Left ventricle myocardium superior (tissue), 1 donor: ENCODE measurements at places on chromosomes 1 and 21. TPM values are rescaled to one million over a fixed set of nuclear protein-coding genes. Genes with fewer than 3 reads are reported as not detected.

AGTRAP gene
- 13.4 TPM for total RNA-seq

HSD17B7 gene
- 2.6 TPM for total RNA-seq

RAB13 gene
- 55.1 TPM for total RNA-seq

TLCD4 gene
- 59.6 TPM for total RNA-seq

CYP4A11 gene
- total RNA-seq = not detected

FOXD2 gene
- total RNA-seq = not detected

UTS2 gene
- not detected for total RNA-seq
